ENCODE measurements at places on chromosomes 16 and 17.
A peak's percentile ranks its signal among the peaks of the same experiment; 100 is the strongest.

DNA sequence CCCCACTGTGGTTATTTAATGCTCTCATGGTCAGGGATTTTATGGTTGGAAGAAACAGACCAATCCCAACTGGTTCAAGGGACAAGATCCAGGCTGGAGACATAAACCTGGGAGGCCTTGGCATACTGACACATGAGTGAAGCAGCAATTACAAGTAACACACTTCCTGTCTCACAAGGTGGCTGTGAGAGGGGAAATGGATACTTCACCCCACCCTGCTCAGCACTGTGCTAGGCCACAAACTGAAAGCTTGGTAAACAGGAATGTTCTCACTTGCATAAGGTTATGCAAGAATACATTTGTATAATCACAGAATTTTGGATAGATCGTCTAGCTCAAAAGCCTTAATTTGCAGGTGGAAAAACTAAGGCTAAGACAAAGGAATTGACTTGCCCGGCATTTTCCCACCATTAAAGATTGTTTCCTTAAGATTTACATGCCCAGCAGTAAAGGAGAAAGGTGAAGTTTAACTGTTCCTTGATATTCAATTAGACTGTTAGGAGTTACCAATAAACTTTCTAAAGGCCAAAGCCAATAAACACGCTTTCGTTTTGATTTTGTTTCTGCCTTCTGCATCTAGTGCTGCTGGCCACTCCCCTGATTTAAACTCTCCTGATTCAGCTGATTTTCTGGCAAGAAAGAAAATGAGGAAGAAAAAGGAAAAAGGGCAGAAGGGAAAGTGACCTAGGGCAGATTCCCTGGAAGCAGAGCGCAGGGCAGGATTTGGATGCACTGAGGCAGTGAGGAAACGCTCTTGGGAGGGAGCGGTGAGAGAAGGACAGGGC lies 215.6 kb upstream of the CDH5 start:
- DNase-seq: peak; percentile 74

- no peak for DNase-seq
These were observed 30.1 kb downstream of the CCL4 start for GRCh38 chr17:36133602-36134236.

GRCh38 chr16:29747947-29748759 lies 2.4 kb upstream of the C16orf54 start:
- DNase-seq: no peak

DNA sequence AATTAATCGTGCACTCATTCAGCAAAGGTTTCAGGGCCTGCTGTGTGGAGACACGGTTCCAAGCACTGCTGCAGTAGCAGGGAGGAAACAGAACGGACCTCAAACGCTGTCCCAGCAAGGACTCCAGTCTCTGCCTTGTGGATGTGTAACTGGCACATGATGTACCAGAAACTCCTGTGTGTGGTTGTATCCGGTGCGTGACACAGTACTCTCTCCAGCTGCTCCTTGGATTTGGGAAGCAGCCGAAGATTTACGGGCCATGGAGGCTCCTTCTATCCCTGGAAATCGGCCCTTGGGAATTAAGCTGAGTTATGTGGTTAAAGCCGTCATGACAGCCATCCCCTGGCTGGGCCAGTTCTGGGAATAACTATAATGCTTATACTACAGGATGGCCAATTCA lies 8.5 kb upstream of the ANKRD11 start:
- no peak for DNase-seq

DNA sequence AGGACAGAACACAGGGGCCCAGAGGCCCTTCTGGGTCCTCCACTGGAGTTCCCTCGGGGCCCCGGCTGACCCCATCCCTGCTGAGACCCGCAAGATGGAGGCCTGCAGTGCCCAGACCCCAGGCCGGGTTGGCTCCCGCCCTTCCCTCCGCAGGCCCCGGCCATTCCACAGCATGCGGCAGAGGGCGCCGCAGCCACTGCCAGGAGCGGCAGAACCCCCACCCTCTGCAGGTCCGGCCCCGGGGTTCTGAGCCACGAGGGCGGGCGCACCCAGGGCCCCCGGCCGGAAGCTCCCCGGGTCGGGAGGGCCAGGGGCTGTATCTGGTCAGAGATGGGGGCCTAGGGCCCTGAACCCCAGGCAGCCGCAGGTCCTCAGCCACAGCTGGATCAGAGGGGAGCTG lies 2.4 kb upstream of the PERCC1 start:
- peak; percentile 14 for DNase-seq

DNA sequence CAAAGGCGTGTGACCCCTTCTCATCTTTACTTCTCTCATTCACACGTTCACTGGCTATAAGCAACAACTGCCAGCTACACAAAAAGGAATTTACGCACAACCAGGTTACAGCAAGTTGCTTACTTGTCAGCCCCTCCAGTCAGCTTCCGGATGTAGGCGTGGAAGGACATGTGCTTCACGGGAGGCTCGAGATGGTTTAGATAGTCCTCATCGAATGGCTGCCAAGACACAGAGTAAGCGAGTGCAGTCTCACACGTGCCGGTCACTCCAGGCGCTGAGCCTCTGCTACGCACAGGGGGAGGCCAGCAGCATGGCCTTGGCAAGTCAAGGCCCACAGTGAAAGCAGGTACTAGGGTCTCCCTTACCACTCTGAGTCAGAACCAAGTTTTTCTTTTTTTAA lies 28.3 kb downstream of the NPLOC4 start:
- no peak for DNase-seq

GRCh38 chr17:73291260-73291801 lies 20.5 kb downstream of the CDC42EP4 start:
- peak; percentile 73 for DNase-seq

DNA sequence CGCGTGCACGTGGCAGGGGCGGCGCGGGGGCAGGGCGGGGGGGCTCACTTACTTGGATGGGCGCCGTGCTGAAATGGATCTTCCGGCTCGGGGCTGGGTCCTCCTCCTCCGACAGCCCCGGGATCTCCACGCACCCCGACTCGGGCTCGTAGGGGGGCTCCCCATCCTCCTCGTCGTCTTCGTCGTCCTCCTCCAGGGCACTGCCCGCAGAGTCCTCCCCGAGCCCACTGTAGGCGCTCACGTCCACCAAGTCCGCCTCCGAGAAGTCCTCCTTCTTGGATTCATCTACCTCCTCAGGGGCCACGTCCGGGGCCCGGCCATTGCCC lies 1.4 kb downstream of the PPP1R9B start:
- DNase-seq: no peak

DNA sequence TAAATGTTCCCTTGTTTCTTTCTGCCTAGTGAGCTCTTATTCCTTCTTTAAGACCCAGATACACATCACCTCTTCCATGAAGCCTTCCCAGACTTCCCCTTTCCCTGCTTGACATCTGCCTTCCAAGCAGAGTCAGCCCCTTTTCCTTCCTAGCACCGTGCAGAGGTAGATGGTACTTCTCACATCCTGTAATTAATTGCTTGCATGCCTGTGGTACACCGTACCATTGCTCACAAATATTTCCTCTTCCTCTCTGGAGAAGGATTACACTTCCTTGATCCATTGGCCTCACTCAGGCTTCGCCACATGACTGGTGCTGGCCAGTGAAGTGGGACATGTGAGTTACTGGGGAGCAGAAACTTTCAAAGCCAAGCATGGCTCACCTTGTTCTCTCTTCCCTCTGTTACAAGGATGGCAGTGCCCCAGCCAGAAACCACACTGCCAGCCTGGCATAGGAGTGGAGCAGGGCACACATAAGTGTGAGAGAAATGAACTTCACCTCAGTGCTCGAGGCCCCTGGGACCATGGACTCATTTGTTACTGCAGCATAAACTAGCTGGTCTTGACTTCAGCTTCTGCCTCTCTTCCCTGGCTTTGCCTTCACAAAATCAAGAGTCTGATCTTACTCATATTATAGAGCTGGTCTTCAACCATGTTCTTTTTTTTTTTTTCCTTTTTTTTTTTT lies 44.0 kb downstream of the SOST start:
- DNase-seq: peak; percentile 81

GRCh38 chr16:67967958-67968399 lies 458 bp downstream of the SLC12A4 start:
- DNase-seq: no peak

DNA sequence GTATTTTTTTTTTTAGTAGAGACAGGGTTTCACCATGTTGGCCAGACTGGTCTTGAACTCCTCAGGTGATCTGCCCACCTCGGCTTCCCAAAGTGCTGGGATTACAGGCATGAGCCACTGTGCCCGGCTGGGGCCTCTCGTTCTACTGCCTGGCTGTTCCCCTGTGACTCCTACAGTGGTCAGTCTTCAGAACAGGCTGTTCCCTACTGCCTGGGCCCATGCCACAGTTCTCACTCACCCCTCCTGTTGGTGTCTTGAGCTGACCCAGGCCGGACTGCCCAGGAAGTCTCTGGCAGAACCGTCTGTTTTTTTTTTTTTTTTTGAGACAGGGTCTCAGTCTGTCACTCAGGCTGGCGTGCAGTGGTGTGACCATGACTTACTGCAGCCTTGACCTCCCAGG lies 3.3 kb downstream of the CDK3 start:
- DNase-seq: no peak

DNA sequence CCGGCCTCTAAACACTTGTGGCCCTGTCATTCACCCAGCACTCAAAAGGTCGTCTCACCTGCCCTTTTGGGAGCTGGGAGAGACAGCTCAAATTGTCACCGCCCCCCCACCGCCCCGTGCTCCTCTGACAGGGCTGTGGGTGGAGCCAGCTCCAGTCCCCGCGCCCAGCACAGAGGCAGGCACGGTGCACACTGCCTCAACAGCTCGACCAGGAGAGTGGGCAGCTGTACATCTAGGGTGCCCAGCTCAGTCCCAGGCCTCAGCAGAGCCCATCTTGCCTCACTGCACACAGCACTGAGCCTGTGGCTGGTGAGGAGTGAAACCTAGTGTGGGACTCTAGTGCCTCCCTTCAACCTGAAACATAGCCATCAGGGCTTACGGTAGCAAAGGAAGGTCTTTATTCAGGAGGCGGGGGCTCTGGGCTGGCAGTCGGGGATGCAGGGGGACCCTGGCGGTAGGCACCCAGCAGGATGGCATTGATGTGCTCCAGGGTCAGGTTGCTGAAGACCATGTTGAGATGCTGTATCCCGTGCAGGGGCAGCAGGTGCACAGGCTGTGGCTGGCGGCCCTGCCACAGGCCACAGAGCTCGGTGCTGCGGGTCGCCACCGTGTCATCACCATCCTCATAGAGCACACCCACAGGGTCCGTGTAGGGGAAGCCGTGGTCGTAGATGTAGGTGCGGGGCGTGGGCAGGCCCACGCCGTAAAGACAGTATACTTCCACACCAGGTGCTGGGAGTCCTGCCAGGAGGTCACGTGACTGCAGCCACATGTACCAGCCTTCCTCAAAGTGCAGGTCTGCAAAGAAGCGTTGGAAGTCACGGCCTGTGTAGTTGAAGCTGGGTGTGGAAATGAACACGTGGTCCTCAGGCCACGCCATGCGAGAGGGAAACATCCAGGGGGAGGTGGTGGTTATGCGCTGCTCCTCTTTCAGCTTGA lies 3.1 kb upstream of the PSMB10 start:
- no peak for DNase-seq

DNA sequence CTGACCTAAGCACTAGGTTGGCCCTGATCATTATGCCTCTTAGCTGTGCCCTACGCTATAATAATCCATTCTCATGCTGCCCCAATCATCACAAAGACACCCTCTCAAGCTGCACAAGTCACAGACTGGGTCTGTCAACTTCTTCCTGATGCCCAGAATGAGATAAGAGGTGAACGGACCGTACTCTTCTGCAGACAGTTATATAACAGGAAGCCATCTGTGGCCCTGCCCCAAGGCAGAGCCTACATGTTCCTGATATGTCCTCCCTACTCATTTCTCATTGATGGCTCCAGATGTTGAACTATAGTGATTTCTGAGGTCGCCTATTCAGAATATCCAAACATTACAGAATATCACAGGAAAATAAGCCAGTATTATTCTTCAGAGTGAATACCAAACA lies 471.6 kb upstream of the ERCC4 start:
- no peak for DNase-seq

GRCh38 chr16:49556606-49557446 lies 183.2 kb downstream of the C16orf78 start:
- DNase-seq: no peak

GRCh38 chr17:71938340-71939010 lies 182.3 kb upstream of the SOX9 start:
- DNase-seq: peak; percentile 7

GRCh38 chr16:2437032-2437790 lies 8.0 kb downstream of the CCNF start:
- no peak for DNase-seq

- DNase-seq: no peak
These were observed 45.6 kb downstream of the SMPD3 start for GRCh38 chr16:68402748-68403040.

DNA sequence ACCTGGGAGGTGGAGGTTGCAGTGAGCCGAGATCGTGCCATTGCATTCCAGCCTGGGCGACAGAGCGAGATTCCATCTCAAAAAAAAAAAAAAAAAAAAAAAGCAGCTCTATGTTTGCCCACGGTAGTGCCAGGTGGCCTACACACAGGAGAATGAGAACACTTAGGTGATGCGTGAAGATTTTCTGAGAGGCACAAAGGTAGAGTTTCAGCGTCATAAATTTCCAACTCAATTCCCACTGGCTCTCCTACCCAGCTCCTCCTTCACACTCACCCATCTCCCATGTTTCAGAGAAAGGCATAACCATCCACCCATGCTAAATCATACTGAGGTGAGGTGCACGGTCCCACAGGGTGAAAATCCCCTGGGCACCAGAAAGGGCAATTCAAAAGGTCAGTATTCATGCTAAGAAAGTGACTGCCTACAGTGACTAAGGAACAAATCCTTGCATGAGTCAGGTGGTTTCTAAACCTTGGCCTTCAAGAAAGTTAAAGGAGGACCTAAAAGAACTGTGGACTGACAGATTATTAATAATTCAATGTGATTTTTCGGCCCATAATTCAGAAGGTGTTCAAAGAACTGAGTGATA lies 4.8 kb downstream of the DCAKD start:
- peak; percentile 48 for DNase-seq

DNA sequence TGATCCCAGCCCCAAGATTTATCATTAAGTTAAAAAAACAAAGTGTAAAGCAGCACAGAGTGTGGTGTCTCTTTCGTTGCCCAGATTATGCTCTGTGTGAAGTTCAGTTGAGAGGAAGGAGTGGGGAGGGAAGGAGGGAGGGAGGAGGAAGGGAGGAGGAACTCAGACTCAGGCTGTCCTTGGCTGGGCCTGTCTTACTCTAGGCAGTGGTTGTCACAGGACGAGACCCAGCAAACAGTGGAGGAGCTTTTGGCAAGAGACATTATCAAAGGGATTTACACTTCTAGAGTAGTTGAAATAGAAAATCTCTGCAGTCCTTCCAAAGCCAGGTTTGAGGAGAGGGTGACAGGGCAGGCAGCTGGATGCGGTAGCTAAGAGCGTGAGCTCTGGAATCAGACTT lies 27.8 kb downstream of the KNOP1 start:
- DNase-seq: no peak

- peak; percentile 22 for DNase-seq
These were observed 71.5 kb downstream of the TAOK1 start for GRCh38 chr17:29461483-29462206.

DNA sequence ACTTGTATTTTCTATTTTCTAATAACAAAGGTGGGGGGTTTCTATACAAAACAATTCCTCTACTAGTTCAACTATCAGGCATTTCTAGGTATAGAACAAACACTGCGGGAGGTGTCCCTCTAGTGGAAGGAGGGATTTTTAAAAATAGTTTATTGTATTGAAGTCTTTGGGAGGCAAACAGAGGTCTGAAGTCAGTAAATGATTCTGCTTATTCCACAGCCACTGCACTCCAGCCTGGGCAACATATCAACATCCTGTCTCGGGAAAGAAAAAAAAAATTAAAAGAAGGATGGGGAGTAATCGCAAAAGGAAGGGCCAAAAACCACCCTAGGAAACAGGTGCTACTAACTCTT lies 648 bp upstream of the ERCC4 start:
- peak; percentile 39 for DNase-seq

- no peak for DNase-seq
These were observed 11.9 kb downstream of the ABCC12 start for GRCh38 chr16:48143812-48144368.

Measured in amniotic epithelial cell (primary cell).